ENCODE measurements at places on chromosomes 5 and 9. TPM values are rescaled to one million over a fixed set of nuclear protein-coding genes. Genes with fewer than 3 reads are reported as not detected.

HSPB3 gene
- 5.3 TPM for total RNA-seq

DNA sequence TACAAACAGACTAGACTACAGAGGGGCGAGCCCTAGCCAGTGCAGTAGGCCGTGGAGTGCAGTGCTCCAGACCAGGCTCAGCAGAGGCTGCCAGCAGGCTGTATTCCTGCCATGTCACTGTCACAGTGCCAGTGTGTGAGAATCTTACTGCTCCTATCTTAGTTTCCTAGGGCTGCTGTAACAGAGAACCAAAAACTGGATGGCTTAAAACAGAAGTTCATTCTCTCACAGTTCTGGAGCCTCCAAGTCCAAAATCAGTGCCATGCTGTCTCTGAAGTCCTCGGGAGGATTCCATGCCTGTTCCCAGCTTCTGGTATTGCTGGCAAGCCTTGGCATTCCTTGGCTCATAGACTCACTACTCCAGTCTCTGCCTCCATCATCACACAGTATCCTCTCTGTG, 75.0 kb upstream of the SAP30L start:
- peaks cover 51% of the 10 kb centered on the region for H3K4me1 ChIP-seq
- no peak overlapping the region for H3K4me3 ChIP-seq
- H3K27me3 ChIP-seq, result no peaks in the 10 kb centered on the region
- DNase-seq, result no peak
- peak overlapping the region; percentile 56 for H3K27ac ChIP-seq

GRCh38 chr5:155871623-155872022, 455.3 kb upstream of the SGCD start:
- no peaks in the 10 kb centered on the region for H3K36me3 ChIP-seq
- no peak overlapping the region for H3K27ac ChIP-seq
- no peaks in the 10 kb centered on the region for H3K27me3 ChIP-seq
- no peaks in the 10 kb centered on the region for H3K4me1 ChIP-seq
- DNase-seq, result no peak

GRCh38 chr5:19902316-19902934, 85.6 kb downstream of the CDH18 start:
- no peak for DNase-seq
- no peak overlapping the region for H3K27ac ChIP-seq
- H3K27me3 ChIP-seq, result no peaks in the 10 kb centered on the region
- no peak overlapping the region for H3K4me3 ChIP-seq

GFPT2 gene
- total RNA-seq, result 16.1 TPM
